ENCODE measurements at places on chromosomes 12 and 14.

DNA sequence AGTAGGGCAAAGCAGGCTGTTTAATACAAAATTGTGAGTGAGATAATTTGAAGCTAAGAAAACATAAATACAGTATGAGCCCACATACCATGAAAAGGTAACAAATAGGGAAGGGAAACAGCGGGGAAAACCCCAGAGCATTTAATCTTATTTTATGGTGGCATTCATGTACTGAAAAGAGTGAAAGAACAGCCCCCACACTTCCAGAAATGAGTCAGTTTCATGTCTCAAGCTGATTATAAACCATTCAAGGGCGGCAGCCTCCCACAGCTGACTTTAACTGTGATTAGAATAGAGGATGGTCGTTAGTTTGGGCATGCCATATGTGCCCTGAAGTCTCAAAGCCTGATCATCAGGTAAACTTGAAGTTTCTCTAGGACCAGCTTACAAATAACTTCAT, 64.5 kb downstream of the FOXG1 start:
- no peaks in the 10 kb centered on the region for H3K4me1 ChIP-seq
- H3K27ac ChIP-seq, result no peak overlapping the region
- H3K36me3 ChIP-seq, result no peaks in the 10 kb centered on the region
- H3K27me3 ChIP-seq, result no peaks in the 10 kb centered on the region
- no peak for DNase-seq

GRCh38 chr14:64681796-64682710, 22.2 kb upstream of the PLEKHG3 start:
- no peaks in the 10 kb centered on the region for H3K36me3 ChIP-seq
- peaks cover 18% of the 10 kb centered on the region for H3K27me3 ChIP-seq
- peak overlapping the region; percentile 7 for H3K27ac ChIP-seq
- H3K4me3 ChIP-seq, result no peak overlapping the region

DNA sequence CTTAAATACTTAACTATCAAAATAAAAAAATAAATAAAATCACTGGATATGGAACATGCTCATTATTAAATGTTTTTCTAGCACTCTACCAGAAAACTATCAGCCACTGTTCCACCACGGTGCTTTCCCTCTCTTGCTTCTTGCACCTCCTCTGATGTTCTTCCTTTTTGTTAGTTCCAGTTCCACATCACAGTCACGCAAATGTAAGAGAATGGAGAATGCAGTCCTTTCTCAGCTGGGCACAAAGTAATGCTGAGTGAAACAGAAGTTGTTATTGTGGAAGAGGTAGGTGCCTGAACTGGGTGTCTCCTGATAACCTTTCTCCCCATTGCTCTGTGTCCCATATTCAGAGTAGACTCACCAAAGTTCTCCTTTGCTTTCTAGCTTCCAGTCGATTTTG, 1116.9 kb upstream of the TMEM132C start:
- no peaks in the 10 kb centered on the region for H3K27me3 ChIP-seq
- H3K4me3 ChIP-seq, result no peak overlapping the region
- no peaks in the 10 kb centered on the region for H3K4me1 ChIP-seq
- no peaks in the 10 kb centered on the region for H3K36me3 ChIP-seq

DNA sequence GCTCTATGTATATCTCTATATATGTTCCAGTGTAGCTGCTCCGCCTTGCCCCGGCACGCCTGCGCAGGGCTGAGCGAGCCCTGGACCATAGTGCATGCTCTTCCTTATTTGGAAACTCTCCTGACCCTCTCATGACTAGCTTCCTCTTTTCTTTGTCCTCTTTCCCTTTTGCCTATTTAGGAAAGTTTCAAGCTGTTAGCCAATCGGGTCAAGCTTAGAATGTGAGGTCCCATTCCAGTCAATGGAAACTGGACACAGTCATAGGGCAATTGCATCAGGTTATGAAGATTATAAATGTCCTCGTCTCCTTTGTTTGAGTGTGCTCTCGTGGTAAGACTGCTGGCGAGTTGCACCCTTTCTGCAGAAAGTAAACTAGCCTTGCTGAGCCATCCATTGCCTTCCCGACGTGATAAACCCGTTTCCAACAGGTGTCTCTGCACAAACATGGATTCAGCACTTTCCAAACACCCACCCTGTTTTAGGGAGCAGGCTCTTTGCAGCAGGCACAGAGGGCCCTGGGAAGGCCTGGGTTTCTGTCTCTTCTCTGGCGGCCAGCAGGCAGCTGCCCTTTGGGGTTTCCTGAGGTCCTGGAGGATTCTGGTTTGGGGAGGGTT, 30.9 kb downstream of the CCDC92 start:
- no peaks in the 10 kb centered on the region for H3K27me3 ChIP-seq
- no peak for DNase-seq
- H3K36me3 ChIP-seq, result peaks cover 63% of the 10 kb centered on the region
- H3K4me3 ChIP-seq, result no peak overlapping the region
- peaks cover 4% of the 10 kb centered on the region for H3K4me1 ChIP-seq

- H3K27me3 ChIP-seq, result no peaks in the 10 kb centered on the region
- no peak overlapping the region for H3K4me3 ChIP-seq
- H3K27ac ChIP-seq, result no peak overlapping the region
These were observed 47.0 kb downstream of the TMEM132C start for GRCh38 chr12:128313931-128314330.

GRCh38 chr14:68638141-68638999, 154.5 kb downstream of the ZFP36L1 start:
- H3K36me3 ChIP-seq, result no peaks in the 10 kb centered on the region
- H3K27me3 ChIP-seq, result no peaks in the 10 kb centered on the region
- no peak overlapping the region for H3K27ac ChIP-seq
- H3K4me1 ChIP-seq, result peaks cover 23% of the 10 kb centered on the region

GRCh38 chr12:6871052-6871957, 1.8 kb downstream of the SPSB2 start:
- no peaks in the 10 kb centered on the region for H3K27me3 ChIP-seq
- no peak for DNase-seq
- peaks cover 43% of the 10 kb centered on the region for H3K36me3 ChIP-seq
- no peak overlapping the region for H3K4me3 ChIP-seq

GRCh38 chr14:95026851-95027463, 130.4 kb downstream of the DICER1 start:
- H3K36me3 ChIP-seq, result no peaks in the 10 kb centered on the region
- DNase-seq, result no peak
- H3K4me1 ChIP-seq, result no peaks in the 10 kb centered on the region
- no peaks in the 10 kb centered on the region for H3K27me3 ChIP-seq

DNA sequence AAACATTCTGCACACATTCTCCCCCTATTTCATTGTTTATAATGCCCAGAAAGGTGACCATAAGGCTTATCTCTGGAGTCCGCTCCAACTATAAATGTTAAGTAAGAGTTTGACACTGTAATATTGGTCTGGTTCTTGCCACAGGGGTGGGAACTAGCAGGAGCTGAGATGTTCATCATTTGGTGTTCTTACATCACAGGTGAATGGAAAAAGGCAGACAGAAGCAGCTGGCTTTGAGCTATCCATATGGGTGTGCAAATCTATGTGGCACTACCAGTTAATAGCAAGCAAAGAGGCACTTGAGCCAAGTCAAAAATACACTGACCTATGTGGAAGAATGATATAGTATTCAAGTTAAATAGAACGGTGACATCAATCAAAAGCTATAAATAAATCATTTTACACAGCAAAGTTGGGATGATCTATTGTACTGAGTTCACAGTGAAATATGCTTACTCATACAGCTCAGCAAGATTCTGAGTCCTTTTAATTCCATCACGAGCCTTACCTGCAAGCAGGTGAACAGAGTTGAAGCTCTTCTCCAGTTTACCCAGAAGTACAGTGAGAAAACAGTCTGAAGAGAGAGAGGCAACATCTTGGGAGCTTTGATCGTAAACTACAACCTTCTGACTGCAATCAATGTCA, 43.2 kb downstream of the DUSP16 start:
- no peaks in the 10 kb centered on the region for H3K27me3 ChIP-seq
- H3K27ac ChIP-seq, result no peak overlapping the region
- peak overlapping the region; percentile 36 for H3K4me3 ChIP-seq
- H3K36me3 ChIP-seq, result peaks cover 38% of the 10 kb centered on the region
- DNase-seq, result no peak

DNA sequence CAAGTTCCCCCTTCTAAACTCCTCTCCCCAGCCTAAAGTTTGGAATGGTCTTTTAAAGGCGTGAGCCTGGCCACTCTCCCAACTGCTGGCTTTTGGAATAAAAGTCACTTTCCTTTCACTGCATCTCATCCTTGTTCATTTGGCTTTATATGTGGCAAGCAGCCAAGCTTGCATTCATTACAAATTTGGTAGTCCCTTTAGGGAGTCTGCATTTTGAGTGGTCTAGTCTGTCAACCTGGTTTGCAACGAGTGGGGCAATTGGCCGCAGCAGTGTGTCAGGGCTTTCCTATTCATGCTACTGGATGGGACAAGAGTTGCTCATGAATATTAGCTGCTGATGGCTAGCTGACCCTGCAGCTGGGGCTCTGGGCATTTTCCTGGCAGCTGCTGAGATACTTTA, 57.0 kb downstream of the CATSPERB start:
- no peaks in the 10 kb centered on the region for H3K4me1 ChIP-seq
- no peak overlapping the region for H3K27ac ChIP-seq
- no peak overlapping the region for H3K4me3 ChIP-seq
- no peaks in the 10 kb centered on the region for H3K36me3 ChIP-seq

DNA sequence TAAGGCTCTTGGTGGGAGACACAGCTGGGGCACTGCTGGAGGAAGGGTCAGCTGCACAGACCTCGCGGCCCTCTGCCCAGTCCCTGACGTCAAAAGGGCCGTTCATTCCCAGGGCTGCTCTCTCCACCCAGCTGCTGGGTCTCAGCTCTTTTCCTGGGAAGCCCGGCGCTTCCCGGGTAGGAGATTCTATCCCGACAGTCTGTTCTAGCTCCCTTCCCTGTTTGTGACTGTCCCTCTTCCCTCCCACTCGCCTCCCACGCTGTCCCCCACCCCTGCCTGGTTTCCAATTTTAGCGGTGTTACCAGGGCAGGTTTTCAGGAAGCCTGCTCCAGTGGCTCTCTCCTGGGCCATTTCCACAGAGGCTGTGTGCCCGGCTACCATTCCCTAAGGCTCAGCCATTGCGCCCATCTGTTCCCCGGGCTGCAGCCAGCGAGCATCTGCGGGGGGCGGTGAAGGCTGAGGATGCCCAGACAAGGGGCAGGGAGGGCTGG, 186.6 kb downstream of the CACNA1C start:
- H3K27me3 ChIP-seq, result no peaks in the 10 kb centered on the region
- no peak overlapping the region for H3K4me3 ChIP-seq
- peaks cover 16% of the 10 kb centered on the region for H3K4me1 ChIP-seq
- no peak for DNase-seq
- H3K27ac ChIP-seq, result no peak overlapping the region
- H3K36me3 ChIP-seq, result no peaks in the 10 kb centered on the region

GRCh38 chr14:79419571-79420327, 791.6 kb downstream of the DIO2 start:
- H3K27me3 ChIP-seq, result no peaks in the 10 kb centered on the region
- no peak for DNase-seq
- H3K27ac ChIP-seq, result no peak overlapping the region
- no peaks in the 10 kb centered on the region for H3K4me1 ChIP-seq
- H3K4me3 ChIP-seq, result no peak overlapping the region
- H3K36me3 ChIP-seq, result no peaks in the 10 kb centered on the region

DNA sequence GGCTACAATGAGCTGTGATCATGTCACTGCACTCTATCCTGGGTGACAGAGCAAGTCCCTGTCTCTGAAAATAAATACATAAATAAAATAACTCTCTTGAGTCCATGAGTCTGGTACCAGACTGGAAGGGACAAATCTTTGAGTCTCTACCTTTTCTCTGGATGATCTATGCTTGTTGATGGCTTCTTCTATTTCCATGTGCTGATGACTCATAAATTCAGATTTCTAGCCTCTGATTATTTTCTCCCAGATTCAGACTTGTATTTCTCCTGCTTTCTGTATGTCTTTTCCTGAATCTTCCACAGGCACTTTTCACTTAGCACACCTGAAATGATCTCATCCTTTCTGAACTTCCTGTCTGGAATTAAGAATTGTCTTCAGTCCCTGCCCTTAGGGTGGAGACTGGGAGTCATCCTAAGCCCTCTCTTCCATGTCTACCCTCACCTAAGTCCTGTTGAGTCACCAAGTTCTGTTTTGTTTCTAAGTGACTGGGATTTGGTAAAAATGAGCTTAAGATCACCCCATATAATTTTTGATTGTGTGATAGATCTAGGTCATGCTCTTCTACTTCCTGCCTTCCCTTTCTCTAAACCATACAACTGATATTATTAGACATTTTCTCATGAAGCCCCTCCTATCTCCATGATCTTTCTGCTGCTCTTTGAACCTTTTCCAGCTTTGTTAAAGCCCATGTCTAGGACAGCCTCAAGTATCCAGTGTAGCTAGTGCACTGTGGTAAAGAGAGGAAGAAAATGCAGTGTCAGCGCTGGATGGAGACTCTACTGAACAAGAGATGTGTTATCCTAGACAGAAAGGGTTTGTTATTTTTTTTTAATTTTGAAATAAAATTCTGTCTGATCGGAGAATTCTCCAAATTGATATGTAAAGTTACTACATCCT, 13.1 kb downstream of the AKAP6 start:
- peaks cover 9% of the 10 kb centered on the region for H3K4me1 ChIP-seq
- H3K27me3 ChIP-seq, result no peaks in the 10 kb centered on the region
- no peak overlapping the region for H3K4me3 ChIP-seq
- DNase-seq, result no peak
- no peak overlapping the region for H3K27ac ChIP-seq

DNA sequence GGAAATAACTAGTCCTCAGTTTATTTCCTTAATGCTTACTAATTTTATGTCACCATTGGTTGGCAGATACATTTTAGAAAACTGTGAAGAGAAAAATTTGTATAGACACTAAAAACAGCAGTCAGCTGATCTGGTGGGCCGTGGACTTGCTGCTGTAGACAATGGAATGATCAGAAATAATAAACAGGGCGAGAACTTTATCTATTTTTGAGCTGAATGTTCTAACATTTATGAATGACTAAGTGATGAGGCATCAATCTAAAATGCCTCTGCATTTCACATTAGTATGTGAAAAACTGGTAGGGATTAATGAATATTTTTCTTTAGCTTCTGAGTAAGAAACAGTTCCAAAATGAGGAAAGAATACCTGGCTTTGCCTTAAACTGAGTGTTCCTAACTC, 24.8 kb upstream of the PKP2 start:
- H3K36me3 ChIP-seq, result no peaks in the 10 kb centered on the region
- H3K4me3 ChIP-seq, result no peak overlapping the region
- no peaks in the 10 kb centered on the region for H3K27me3 ChIP-seq
- H3K4me1 ChIP-seq, result no peaks in the 10 kb centered on the region
- H3K27ac ChIP-seq, result no peak overlapping the region

- no peaks in the 10 kb centered on the region for H3K27me3 ChIP-seq
- DNase-seq, result no peak
These were observed 14.7 kb downstream of the STON2 start for GRCh38 chr14:81385419-81385818.

- no peak overlapping the region for H3K4me3 ChIP-seq
- H3K27me3 ChIP-seq, result peaks cover 22% of the 10 kb centered on the region
- DNase-seq, result no peak
These were observed 32.6 kb downstream of the PTPRB start for GRCh38 chr12:70604662-70605061.

- no peaks in the 10 kb centered on the region for H3K4me1 ChIP-seq
- peak; percentile 11 for DNase-seq
- no peaks in the 10 kb centered on the region for H3K36me3 ChIP-seq
- no peaks in the 10 kb centered on the region for H3K27me3 ChIP-seq
These were observed 178.2 kb downstream of the BCL11B start for GRCh38 chr14:99093532-99094517.
